ENCODE measurements at places on chromosomes 4 and X. TPM values are rescaled to one million over a fixed set of nuclear protein-coding genes. Genes with fewer than 3 reads are reported as not detected.
A peak's percentile ranks its signal among the peaks of the same experiment; 100 is the strongest.

DNA sequence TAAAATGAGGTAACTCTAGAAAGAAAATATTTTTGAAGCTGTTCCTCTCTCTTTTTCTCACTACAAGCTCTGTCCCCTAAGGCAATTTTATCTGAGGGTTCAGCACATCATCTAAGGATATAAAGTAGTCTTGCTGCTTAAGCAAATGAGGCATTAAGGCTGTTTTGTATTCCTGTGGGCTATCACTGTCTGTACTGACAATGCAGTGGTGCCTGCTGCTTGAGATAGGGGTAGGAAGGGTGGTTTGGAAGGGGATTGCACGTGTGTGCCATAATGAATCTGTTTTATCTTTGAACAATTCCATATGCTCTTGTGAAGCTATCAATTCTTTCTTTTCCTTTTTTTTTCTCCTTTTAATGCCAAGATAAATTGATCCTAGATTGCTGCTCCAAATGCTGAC lies 128.0 kb upstream of the ATOH1 start:
- no peaks in the 10 kb centered on the region for H3K4me1 ChIP-seq
- DNase-seq: no peak
- no peak overlapping the region for H3K4me3 ChIP-seq
- H3K36me3 ChIP-seq: no peaks in the 10 kb centered on the region
- no peak overlapping the region for H3K27ac ChIP-seq

DNA sequence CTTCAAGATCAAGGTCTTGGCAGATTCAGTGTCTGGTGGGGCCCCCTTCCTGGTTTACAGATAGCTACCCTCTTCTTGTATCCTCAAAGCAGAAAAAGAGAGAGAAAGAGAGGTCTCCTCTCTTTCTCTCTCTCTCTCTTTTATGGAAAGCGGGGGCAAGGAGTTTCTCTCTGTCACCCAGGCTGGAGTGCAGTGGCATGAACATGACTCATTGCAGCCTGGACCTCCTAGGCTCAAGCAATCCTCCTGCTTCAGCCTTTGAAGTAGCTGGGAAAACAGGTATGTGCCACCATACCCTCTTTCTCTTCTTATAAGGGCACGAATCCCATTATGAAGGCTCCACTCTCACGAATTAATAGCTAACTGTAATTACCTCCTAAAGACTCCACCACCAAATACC lies 20.2 kb downstream of the RAB9B start:
- no peaks in the 10 kb centered on the region for H3K36me3 ChIP-seq
- DNase-seq: no peak
- H3K27ac ChIP-seq: no peak overlapping the region

GRCh38 chr4:146110871-146111485 lies 64.5 kb upstream of the LSM6 start:
- peaks cover 2% of the 10 kb centered on the region for H3K27me3 ChIP-seq
- H3K4me1 ChIP-seq: no peaks in the 10 kb centered on the region
- DNase-seq: no peak
- no peaks in the 10 kb centered on the region for H3K36me3 ChIP-seq
- no peak overlapping the region for H3K4me3 ChIP-seq
- no peak overlapping the region for H3K27ac ChIP-seq

Gene FMR1NB
- not detected for total RNA-seq

GRCh38 chrX:145817331-145818185 lies at the start of gene SLITRK2:
TSS of gene SLITRK2 (plus strand) at chrX:145817829. CDS start at chrX:145822426, 4,597 bp downstream.
- no peaks in the 10 kb centered on the region for H3K27me3 ChIP-seq
- DNase-seq: no peak
- H3K36me3 ChIP-seq: no peaks in the 10 kb centered on the region
- H3K4me3 ChIP-seq: no peak within 1 kb of the TSS
- no peaks in the 10 kb centered on the region for H3K4me1 ChIP-seq
- no peak within 1 kb of the TSS for H3K27ac ChIP-seq

DNA sequence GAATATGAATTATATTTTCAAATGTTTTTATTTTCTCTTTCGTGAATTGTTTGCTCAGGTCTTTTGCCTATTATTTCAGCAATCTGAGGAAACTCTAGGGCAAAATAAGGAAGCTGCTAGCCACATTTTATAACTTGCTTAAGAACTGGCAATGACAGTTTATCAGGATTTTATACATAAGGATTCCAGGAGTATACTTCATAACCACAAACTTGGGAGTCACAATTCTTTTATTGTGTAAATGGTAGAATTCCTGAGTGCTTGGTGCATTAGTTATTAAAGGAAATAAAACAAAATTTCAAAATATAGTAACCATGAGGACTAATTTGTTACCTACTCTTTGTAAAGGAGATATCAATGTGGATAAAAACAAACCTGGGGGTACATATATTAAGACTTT lies 54.4 kb downstream of the PALLD start:
- no peaks in the 10 kb centered on the region for H3K27me3 ChIP-seq
- no peak for DNase-seq
- H3K36me3 ChIP-seq: no peaks in the 10 kb centered on the region
- H3K27ac ChIP-seq: no peak overlapping the region
- no peaks in the 10 kb centered on the region for H3K4me1 ChIP-seq

DNA sequence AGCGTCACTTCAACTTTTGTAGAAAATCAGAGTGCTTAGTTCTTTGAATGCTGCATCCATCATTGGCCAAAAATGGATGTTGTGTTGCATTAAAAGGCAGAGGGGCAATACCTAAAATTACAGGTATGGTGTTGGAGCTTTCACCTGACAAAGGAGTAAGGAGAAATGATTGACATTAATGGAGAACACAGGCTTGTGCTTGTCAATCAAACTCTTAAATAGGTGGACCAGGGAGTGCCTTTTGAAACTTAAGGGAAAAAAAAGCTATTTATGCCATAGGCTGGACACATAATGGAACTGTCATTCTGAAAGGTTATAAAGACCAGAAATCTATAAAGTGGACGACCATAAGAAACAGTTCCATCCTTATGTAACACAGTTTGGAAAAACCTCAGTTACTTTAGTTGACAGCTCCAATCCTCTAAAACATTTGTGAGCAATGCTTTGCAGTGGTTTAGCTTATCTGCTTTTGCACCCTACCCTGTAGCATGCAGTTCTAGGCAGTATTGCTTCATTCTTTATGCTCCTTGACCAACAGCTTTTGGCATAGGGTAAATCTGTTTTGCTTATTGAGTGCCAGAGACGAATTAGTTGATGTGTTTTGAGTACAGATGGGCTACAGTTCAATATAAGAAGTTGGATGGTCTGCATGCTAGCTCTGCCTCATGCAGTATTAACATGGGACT lies 2.4 kb downstream of the HADH start:
- H3K4me1 ChIP-seq: peaks cover 40% of the 10 kb centered on the region
- H3K27ac ChIP-seq: no peak overlapping the region
- no peak for DNase-seq
- H3K4me3 ChIP-seq: peak overlapping the region; percentile 2

GRCh38 chrX:14209034-14209433 lies 179.3 kb upstream of the GEMIN8 start:
- H3K4me3 ChIP-seq: no peak overlapping the region
- H3K27ac ChIP-seq: no peak overlapping the region
- no peaks in the 10 kb centered on the region for H3K27me3 ChIP-seq
